ENCODE measurements at places on chromosomes 7 and 10. TPM values are rescaled to one million over a fixed set of nuclear protein-coding genes. Genes with fewer than 3 reads are reported as not detected.

The CFTR gene
- total RNA-seq, result not detected

The SH2D4B gene
- 0.13 TPM for total RNA-seq

The CYP3A4 gene
- total RNA-seq, result not detected

The TACC2 gene
- not detected for total RNA-seq

The LIPM gene
- not detected for total RNA-seq

The PRSS37 gene
- total RNA-seq, result not detected

The BICC1 gene
- total RNA-seq, result not detected

The GBX1 gene
- total RNA-seq, result not detected

The TMEM209 gene
- total RNA-seq, result 40.2 TPM

The OR2A42 gene
- total RNA-seq, result not detected

The RSPH10B gene
- total RNA-seq, result 0.37 TPM

The BUD31 gene
- total RNA-seq, result 101 TPM

DNA sequence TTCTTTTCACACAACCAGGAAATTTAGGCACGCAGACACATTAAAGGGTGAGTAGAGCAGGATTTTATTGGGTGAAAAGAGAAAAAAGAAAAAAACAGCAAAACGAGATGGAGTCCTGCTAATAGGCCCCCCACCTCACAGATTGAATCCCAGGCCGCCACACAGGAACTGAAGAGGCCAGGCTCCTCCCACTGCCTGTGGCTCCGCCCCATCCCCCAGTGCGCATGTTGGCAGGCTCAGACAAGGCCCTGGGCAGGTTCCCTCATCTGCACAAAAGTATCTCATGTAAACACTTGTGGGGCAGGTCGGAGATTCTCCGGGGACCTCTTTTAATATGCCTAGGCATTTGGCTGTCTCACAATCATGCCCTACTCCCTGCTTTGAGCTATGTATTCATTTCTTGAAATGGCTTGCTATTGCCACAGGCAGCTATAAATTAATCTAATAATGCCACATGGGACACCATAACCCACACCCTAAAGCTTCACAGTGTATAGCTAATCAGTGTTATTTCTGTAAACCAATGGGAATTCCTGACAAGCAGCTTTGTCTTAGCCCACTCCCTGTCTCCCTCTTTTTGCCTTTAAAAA is 76.2 kb upstream of the KIF5B start:
- DNase-seq, result no peak

- peak; percentile 52 for DNase-seq
Observed at GRCh38 chr10:43689618-43689954, 40.9 kb upstream of the ZNF32 start.

- no peak for DNase-seq
Observed at GRCh38 chr7:120684463-120684862, 173.5 kb downstream of the TSPAN12 start.

DNA sequence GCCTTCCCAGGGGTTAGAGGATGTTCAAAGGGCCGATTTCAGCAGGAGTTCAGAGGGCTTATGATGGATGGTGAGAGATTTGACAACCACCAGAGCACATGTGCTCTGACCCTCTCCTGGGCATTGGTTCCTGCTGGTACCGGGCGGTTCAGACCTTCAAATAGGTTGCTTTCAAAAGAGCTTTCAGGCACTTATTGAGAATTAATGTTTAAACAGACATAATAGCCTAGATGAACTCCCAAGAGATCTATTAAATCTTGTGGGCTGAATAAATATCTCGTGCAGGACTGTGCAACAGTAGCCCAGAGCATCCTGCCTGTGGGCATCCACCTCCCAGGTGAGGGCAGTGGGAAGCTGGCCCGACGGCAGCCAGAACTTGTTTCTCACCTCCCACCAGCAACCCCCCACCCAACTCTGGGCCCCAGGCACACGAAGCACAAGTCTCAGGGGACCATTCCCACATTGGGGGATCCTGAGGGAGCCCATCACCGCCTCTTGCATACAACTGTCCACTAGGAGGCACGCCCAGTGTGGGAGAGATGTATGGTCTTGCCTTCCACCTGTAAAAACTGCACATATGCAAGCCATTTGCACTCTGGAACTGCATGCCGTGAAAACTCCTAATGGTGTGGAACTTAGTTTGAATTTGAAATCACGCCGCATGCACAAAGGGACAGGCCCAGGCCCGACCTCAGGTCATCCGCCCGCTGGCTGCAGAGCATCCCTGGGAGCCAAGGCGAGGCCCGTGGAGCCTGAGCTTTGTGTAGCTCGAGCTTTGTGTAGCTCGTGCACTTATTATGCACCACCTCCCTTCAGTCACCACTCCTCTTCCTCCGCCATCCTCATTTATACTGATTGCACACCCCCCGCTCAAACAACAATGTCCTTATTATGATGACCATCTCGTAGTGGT is 147.8 kb downstream of the ADCY1 start:
- no peak for DNase-seq

GRCh38 chr10:101091546-101092290 is 29.9 kb downstream of the KAZALD1 start:
- DNase-seq, result no peak

DNA sequence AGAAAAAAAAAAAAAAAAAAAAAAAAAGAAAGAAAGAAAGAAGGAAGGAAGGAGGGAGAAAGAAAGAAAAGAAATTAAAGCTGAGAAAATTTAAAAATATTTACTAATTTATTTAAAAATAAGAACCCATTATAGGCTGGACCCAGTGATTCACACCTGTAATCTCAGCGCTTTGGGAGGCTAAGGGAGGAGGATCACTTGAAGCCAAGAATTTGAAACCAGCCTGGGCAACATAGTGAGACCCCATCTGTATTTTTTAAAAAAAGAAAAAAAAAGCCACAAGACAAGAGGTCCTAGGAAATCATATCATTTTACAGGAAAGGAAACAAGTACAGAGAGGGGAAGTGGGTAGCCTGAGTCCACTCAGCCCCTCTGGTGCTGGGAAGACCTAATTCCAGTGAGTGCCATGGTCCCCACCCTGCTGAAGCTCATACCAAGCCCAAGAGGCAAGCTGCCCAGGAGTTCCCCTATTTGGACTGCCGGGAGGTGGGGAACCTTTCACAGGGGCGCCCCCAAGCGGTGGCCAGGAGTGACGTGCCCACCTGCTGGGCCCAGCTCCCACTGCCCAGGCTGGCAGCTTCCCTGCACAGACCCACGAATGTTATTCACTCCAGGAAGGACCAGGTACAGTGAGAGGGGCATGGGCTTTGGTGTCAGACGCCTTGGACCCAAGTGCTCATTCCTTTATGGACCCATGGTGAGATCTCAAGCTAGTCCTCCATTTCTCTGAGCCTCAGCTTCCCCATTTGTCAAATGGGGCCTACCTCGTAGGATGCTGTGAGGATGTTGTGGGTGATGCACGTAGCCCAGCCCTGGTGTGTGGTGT is 133.6 kb downstream of the ZMIZ1 start:
- peak; percentile 54 for DNase-seq

DNA sequence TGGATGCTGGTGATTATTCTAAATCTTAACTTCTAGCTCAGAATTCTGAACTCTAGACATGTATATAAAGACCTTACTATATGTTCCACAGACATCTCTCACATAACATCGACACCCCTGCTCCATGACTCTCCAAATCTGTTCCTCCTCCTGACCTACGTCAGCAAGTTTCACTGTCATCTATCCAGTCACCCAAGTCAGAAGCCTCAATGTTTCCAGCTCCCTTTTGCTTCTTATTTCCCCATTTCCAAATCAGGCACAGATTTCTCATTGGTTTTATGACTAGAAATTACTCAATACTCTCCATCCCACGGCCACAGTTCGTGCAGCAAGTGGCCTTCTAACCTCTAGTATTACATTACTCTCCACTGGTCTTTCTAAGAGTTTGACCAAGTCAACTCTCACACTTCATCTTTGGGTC is 28.5 kb downstream of the EPC1 start:
- DNase-seq, result no peak

GRCh38 chr10:8283986-8284385 is 229.5 kb downstream of the GATA3 start:
- DNase-seq, result no peak

GRCh38 chr7:64498270-64498669 is 64.6 kb downstream of the ZNF680 start:
- no peak for DNase-seq

DNA sequence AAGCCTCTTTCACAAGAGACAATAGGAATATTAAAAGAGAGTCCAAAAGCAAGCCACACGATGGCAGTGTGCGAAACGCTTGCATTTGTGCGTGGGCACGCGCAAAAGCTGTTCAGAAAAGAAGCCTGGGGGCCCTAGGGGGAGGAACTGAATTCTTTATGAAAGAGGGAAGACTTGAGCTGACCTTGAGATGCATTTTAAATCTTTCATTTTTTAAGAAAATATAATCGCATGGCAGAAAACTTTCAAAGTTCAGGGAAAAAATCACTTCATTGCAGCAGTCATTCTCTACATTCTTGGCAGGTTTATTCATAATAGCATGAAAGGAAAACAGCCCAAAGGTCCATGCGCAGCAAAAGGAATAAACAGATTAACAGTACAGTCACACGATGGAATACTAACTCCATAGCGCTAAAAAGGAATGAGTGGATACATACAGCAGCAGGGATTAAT is 206.5 kb upstream of the PRKCQ start:
- no peak for DNase-seq

- DNase-seq, result no peak
Observed at GRCh38 chr7:40197527-40197926, 62.7 kb downstream of the SUGCT start.

- no peak for DNase-seq
Observed at GRCh38 chr10:80769700-80770160, 232.0 kb downstream of the SH2D4B start.

DNA sequence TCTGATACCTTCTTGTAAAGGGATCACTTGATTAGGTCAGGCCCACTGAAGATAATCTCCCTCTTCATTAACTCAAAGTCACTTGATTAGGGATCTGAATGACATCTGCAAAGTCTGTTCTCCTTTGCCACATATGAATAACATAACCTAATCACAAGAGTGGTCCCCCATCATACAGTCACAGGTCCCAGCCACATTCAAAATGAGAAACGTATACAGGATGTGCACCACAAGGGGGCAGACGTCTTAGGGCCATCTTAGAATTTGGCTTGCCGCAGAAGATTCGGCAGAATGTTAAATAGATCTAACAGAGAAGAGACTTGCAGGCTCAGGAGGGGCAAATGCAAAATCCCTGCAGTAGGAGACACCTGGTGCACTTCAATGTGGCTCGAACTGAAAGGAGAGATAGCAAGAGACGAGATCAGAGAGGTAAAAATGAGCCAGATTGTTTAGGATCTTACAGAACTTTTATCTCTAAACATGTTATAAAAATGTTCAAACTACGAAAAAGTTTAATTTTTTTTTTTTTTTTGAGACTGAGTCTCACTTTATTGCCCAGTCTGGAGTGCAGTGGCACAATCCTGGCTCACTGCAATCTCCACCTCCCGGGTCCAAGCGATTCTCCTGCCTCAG is 10.4 kb upstream of the SMC3 start:
- DNase-seq, result peak; percentile 83

DNA sequence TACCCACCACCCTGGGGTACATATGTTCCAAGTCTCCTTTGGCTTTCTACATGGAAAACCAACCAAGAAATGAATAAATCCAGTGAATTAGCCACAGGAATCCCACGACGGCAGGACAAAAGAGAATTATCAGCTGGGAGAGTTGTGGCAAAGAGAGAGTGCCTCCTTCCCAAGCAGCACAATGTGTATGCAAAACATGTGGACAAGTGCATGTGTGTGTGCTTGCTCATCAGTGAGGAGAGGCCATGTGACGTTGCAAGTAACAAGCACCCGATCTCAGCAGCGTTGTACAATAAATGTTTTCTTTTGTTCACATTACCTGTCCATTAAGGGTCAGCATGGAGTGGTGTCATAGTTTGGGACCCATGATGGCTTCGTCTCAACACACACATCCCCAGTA is 50.0 kb upstream of the EMX2 start:
- no peak for DNase-seq

GRCh38 chr7:20785157-20786048 is 1.3 kb downstream of the SP8 start:
- no peak for DNase-seq

- peak; percentile 82 for DNase-seq
Observed at GRCh38 chr7:50610521-50611277, 45.5 kb upstream of the DDC start.

DNA sequence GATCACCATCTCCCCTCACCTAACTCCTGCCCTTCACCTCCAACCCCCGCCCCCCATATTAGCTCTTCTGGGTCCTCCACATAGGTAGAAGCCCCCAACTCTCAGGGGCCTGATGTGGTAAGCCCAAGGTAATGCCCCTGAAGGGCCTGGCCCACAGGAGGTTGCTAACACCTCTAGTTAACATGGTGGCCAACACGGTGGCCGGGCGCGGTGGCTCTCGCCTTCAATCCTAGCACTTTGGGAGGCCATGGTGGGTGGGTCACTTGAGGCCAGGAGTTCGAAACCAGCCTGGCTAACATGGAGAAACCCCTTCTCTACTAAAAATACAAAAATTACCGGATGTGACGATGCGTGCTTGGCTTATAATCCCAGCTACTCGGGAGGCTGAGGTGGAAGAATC is 954 bp upstream of the MLXIPL start:
- no peak for DNase-seq

DNA sequence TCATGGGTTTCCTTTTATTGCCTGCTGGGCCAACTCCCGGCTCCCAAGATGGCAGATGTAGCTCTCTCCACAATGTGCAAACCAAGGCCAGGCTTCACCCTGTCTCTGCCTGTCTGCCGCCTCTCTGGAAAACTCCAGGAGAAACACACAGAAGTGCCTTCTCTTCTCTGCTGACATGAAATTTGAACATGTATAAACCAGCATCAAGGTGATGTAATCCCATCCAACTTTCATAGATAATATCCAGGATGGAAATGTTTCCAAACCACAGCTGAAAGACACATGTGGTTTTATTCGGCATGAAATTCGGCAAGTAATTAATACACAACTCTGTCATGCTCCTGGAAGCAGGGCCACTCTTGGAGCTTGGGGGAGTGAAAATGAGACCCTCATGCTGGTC is 297.2 kb downstream of the C7orf25 start:
- DNase-seq, result no peak

DNA sequence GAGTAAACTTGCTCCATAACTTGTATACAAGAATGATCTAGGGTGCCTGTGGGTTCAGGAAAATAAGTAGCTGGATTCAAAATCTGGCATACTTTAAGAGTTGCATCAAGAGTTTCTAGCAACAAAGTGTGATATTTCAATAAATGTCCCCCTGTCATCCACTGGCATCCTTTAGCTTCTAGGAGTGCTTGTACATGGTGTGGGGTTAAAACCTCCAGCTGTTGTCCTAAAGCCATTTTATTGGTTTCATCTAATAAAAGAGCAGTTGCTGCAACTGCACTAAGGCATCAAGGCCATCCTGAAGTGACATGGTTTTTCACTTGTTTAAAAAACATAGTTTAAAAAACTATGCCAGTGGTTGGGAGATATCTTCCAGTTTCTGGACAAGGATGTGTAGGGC is 148.4 kb downstream of the INHBA start:
- no peak for DNase-seq

DNA sequence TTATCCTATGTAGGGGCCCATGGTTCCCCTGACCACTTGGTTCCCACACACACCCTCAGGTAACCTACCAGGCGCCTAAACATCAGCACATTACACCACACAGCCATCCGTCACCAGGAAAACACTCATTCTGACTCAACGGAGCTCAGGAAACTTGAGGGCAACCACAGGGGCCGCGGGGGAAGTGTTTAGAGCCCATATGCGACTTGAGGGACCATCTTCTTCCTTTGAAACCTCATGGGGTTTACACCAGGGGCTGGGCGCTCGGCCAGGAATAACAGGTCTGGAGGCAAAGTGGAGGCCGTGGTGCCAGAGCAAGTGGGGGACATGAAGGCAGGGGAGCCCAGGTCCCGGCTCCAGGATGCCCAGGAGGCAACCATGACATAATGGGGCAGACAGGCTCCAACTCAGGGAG is 1.5 kb downstream of the STX1A start:
- peak; percentile 85 for DNase-seq

GRCh38 chr7:24657980-24658379 is 84.7 kb downstream of the PALS2 start:
- DNase-seq, result no peak
